ENCODE measurements at places on chromosomes 4 and X.
A peak's percentile ranks its signal among the peaks of the same experiment; 100 is the strongest.

- no peak for DNase-seq
Observed at GRCh38 chrX:103889216-103889615, 57.2 kb upstream of the RAB9B start.

GRCh38 chrX:32530802-32531403 lies 680.4 kb downstream of the DMD start:
- no peak for DNase-seq

- no peak for DNase-seq
Observed at GRCh38 chr4:121674696-121675095, 22.1 kb downstream of the ANXA5 start.

DNA sequence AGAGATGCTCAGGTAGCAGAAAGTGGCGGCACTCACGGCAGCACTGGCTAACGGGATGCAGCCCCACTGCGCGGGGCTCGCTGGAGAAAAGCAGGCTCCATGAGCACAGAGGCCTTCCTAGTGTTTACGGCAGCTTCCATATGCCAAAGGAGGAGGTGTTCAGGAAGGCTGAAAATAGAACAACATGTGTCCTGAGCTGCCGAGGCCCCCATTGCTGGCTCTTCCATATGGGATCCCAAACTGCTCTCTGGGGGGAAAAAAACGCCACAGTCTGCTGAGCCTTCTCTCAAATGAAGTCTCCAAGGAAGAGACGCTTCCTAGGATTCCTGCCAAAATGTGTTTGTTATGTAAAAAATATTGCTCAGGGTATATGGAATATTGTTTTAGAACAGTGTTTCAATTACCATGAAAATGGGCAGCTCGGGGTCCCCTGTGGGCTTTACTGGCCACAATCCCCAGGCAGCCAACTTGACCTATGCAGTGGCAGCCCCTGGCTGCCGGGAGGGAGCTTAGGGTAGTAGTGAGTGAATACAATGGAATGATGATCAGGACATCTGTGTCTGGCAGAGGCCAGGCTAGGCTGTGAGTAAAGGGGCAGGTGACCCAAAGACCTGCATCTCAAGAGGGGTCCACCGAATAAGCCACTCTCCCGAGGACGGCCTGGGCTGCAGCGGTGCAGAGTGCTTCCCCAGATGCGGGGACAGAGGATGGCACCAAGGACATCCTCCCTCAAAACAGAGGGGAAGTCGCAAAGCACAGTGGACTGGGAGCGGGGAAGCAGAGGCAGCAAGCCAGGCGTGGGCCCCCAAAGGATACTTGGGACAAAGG lies 170.1 kb downstream of the AFAP1 start:
- DNase-seq, result no peak

- no peak for DNase-seq
Observed at GRCh38 chr4:143230683-143231082, 46.0 kb downstream of the USP38 start.

GRCh38 chr4:7569810-7570783 lies 135.4 kb upstream of the PSAPL1 start:
- DNase-seq, result no peak

GRCh38 chr4:180650273-180650672 lies 1592.9 kb upstream of the TENM3 start:
- no peak for DNase-seq

DNA sequence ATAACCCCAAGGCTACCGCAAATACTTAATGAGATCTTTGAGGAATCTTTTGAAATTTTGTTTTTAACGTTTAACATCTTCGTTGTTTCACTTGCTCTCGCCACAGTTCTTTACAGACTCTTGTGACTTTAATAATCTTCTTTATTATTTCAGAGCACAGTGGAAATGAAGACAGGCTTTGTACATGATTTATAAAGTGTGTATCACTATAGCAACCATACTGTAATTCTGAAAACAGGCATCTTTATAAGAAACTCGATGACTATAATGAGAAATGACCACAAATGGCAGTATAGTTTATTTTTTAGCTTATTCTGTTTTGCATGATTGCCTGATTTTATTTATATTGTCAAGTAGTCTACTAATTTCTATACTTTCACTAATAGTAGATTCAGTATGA lies 224.4 kb upstream of the GALNTL6 start:
- no peak for DNase-seq

DNA sequence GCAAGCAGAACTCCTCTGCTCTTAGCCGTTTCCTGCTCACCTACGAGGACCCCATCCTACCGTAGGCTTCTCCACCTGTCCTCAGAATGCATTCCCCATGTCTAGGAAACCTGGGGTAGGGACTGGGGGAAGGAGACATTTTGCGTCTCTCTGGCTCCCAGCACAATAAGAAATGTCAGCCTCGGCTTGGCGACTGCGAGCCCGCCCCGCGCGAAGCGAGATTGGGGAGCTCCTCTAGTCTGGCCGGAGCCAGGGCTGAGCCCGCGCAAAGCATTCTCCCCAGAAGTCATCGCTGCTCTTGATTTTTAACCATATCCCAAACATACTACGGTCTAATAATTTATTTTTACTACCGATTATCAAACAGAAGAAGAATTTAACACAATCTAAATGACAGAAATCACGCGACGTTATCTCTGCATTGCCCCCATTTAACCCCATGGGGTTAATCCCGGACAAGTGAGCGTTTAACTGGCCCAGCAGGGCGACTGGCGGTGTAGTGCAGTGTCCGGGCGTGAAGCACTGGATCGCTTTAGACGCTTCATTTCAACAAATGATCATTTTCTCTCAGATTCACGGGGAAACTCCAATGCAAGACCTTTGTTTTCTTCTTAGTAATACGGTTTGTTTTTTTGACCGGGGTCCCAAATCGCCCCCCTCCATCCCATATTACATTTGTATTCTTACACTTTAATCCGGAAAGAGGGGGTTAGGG lies 8.0 kb upstream of the PITX2 start:
- DNase-seq, result no peak

DNA sequence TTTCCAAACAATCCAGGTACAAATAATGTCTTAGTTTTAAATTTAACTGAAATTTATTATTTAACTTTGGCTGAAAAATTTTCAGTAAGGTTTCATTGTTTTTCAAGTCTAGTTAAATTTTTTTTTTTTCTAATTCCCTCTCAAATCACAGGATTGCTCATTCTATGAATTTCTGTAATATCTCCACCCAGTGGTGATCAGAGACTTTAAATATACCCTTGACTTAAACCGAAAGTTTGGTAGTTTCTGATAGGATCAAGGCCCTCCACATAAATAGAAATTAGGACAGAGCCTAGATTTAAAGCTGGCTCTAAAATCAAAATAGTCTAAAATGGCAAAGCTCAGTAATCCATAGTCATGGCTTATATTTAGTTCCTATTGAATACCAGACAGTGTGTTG lies 175.4 kb downstream of the TBCK start:
- DNase-seq, result no peak

DNA sequence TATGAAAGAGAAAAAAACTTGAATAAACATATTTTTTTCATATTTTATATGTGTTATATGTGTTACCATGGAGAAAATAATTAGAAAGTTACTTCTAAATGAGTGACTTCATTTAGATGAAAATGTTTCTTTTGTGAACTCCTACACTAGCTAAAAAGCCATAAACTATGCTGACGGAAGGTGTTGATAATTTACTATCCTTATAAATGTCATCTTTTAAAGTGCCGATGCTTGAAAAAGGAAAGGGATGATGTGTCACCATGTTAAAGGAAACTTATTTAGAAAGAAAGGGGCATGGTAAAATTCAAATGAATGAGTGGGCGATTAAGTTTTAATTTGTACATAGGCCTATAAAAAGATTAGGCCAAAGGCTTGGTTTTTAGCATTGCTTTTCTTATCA lies 133.8 kb downstream of the SPRY1 start:
- no peak for DNase-seq

DNA sequence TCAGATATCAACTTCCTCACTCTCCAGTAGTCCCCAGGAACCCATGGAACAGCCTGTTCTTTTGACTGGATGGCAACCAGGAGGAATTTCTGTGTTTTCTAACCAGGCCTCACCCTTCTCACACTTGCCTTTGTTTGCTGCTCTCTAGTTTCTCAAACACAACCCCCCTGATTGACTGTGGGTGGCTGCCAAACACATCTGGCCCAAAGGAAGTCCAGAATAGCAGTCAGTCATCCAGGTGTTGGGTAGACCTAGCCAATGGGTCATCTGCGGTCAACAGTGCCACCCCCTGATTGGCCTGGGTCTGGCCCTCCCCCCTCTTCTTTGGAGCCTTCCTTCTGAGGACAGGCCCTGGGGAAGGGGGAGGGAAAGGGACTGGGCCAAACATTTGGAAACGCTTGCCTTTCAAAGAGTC lies 53.7 kb downstream of the MSX1 start:
- no peak for DNase-seq

DNA sequence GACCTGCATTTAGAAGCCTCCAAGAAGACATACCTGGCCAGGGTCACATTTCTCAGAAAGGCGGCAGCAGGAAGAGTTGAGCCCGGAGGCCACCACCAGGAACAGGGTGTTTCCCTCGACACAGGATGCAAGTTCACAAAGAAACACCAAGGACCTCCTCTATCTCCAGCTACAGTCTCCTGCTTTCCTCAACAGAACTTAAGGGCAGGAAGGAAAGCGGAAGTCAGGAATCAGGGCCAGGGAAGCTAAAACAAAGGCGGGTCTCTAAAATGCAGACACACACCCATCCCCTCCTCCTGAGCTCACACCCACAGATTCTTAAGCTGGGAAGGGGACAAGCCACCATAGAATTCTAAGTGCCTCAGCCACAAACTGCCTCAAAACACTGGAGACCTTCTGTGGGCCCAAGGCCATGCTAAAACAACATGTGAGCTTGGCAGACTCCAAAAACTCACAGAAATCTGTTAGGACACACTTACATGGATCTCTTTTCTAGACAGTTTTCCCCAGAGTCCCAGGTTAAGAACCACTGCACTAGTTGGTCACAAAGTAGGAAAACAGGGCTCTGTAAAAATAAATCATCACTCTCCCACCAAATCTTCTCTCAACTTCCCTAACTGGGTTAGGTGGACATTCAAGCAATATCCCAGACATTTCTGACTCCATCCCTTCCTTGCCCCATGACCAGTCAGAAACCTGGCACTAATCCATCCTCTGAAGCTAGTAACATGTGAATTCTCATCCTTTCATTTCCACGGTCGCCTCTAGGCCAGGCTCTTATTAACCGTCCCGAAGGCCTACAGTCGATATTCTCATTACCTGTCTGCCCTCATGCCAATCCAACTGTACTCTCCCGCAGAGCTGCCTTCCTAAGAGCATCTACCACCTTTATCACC lies 163.2 kb downstream of the APBB2 start:
- DNase-seq, result no peak

DNA sequence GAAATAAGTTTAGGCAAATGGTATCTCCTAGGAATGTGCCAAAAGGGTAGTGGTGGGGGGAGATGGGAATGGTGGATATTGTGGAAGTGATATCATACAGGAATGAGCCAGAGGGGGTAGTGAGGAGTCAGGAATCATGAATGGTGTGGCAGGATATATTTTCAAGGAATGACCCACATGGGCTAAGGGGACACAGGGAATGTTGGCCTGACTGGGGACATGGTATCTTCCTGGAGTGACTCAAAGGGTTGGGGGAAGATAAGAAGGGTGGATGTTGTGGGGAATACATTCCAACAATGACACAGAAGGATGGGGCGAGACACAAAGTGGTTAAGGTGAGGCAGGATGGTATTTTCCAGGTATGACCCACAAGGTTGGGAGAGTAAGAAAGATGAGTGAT lies 60.6 kb downstream of the MAOA start:
- no peak for DNase-seq

GRCh38 chrX:118566359-118566758 lies 70.7 kb downstream of the DOCK11 start:
- DNase-seq, result no peak

- DNase-seq, result no peak
Observed at GRCh38 chrX:63747331-63747730, 37.7 kb downstream of the ARHGEF9 start.

DNA sequence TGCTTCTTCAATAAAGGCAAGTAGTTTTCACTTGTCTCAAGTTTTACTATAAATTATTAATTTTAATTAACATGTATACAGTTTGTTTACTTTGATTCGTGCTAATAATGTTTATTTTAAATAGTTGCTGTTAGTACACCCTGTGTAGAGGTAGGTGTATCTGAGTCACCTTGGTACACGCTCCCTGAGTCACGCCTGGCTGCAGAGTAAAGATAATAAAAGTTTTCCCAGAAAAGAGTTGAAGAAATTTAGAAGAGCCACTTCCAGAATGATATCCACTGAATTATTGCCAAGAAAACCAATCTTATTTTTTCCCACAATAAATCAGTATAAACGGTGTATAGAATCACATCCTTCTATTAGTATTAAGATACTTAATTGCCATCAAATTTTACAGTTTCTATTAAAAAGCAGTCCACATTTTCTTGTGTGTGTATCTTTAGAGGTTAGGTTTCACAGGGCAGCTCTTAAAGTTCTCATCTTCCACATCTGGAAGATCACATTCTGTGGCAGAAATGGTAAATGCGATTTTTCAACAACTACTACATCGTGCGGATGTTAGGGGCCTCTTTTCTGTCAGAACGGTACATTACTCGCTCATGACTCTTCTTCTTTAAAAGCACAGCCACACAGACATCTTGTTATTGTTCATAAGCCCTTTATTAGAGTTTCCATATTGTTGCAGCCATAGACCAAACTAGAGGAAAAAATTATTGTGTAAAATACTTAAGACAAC lies 55.4 kb downstream of the HADH start:
- no peak for DNase-seq

GRCh38 chr4:154551872-154552686 lies 1.9 kb upstream of the PLRG1 start:
- DNase-seq, result peak; percentile 67

GRCh38 chr4:156971676-156972378 lies at the start of gene PDGFC:
TSS of gene PDGFC (minus strand) at chr4:156971799. CDS start at chr4:156970903, 896 bp downstream.
- no peak for DNase-seq
